Epithelial cell of prostate (primary cell): ENCODE measurements at places on chromosomes 3 and 15.

DNA sequence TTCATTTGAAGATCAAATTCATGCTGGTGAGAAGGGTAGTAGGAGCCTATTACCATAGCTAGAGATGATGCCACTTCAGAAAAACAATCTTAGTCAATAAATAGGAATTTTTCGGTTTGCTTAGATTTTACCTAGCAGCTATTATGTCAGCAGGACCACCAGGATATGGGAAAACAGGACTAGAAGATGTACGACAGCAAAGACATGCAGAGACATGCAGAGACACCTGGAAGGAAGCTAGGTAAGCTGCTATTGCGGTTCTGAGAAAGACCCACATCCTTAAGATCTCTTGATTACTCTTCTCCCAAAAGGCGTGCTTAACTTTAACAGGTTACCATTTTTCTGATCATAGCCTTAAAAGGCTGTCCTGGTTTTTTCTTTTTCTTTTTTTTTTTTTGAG, 64.8 kb upstream of the THSD4 start:
- peak; percentile 76 for DNase-seq

DNA sequence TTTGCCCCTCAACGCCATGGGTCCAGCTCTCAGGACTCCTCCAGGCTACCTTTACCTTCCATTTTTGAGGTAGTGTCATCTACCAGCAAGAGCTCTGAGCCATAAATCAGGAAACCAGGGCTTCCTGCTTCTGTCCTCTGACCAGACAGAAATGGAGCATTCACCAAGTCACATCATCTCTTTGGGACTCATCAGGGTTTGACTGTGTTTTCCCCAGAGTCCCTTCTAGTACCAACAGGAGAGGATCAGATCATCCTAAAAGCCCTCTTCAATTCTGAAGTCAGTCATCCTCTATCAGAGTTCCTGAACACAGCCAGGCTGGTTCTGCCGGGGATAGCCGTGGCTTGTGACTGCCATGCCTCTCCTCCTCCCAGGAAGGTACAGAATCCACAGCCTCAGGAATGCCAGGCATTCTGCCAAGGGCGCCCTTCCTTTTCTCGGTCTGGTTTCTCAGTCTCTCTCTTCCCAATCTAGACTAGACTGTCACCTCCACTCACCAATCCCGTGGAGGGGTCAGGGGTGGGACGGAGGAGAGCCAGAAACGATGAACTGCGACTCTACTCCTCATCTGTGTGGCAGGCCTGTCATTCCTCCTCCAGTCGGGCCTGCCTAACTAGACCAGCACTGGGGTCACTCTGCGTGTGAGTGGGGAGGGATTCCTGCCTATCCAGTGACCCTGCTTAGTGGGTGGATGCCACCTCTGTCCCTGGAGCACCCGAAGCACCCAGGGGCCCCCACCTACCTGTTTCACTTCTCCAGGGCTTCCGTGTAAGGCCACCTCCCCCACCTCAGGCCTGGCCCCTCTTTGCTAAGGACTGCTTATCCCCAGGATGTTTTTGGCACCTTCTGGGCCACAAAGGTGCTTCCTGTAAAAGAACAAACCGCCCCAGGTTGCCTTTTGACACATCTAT, 30.9 kb downstream of the CCNL1 start:
- no peak for DNase-seq

- no peak for DNase-seq
Observed at GRCh38 chr3:13475871-13476590, 4.1 kb upstream of the HDAC11 start.

GRCh38 chr15:100902436-100903167, 16.6 kb upstream of the LRRK1 start:
- peak; percentile 69 for DNase-seq

- no peak for DNase-seq
Observed at GRCh38 chr15:83747050-83747717, 93.3 kb downstream of the ADAMTSL3 start.

- DNase-seq = no peak
Observed at GRCh38 chr3:133881492-133881891, 14.2 kb downstream of the RAB6B start.

DNA sequence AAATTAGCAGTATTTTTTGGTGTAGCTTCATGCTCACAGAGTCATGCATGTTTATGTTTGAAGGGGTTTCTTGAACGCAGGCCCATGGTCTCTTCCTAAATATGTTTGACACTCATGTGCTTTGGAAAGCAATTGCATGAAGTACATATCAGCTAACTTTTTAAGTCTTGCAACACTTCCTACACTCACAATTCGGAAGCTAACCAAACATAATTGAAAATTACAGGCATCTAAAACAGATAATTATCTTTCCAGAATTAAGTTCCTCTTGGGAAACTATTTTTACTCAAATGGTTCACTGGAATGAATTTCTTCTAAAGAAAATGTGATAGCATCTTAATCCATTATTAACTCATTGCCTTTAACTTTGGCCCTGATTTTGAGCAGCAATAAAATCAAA, 438.9 kb downstream of the RAP2B start:
- DNase-seq = no peak

GRCh38 chr3:116140100-116140689, 305.1 kb downstream of the LSAMP start:
- no peak for DNase-seq

GRCh38 chr15:88649286-88649733, 10.5 kb downstream of the ISG20 start:
- DNase-seq = no peak

GRCh38 chr3:186360779-186361178, 1.3 kb downstream of the DGKG start:
- no peak for DNase-seq

DNA sequence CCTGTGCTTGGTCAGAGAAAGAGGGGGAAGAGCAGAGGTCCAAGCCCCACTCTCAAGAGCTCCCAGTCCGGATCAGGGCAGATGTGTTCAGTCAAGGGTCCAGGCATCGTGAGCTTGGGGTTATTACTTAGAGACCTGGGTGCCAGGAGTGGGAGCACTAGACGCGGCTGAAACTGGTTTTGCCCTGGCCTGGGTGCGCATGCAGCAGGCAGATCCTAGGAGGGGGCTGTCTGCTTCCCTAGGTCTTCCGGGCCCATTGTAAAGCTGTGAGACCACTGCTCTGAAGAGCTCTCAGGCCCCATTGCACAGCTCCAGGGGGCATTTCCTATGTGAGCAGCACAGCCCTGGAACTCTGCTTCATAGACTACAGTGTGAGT, 204.9 kb upstream of the LINGO1 start:
- no peak for DNase-seq

DNA sequence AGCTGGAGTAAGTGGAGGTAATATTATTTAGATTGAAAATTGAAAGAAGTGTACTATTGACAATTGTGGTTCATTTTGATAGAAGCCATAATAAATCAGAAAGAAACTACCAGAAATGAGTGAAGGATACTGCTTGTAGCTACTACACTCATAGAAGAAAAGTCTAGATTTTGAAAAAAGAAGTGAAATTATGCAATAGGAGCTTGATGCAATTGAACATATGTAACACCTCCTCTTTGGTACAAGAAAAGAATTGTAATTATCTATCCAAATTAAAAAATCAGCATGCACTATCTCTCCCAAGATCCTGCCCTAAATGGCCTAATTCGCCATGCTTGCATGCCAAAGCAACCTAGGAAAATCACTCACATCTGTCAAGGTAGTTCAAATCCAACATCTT, 51.1 kb upstream of the CD200R1L start:
- DNase-seq = no peak

DNA sequence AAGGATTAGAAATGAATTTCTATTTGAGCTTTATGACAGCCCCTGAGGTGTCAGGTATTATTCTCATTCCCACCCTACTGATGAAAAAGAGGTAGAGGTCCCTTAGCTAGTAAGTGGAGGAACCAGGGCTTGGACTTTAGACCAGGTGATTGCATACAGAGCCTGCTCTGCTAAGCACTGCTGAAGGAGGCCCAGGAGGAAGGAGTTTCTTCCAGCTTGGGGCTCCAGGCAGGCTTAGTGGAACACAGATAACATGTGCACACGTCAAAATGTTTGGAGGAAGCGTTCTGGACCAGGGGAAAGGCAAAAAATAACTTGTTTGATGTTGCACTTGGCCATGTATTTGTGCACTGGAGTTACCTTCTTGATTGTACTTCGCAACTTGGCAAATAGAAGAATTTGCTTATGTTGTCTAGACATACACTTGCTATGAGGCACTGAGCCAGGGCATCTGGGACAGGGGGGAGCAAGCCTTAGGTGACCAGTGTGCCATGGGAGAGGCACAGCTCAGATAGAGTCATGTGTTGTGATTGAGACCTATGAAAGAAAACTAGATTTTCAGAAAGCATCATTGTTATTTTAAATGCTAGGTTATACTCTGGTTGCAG, 22.4 kb downstream of the IFT122 start:
- DNase-seq = no peak

GRCh38 chr3:195522254-195523023, 20.7 kb downstream of the PPP1R2 start:
- no peak for DNase-seq

- DNase-seq = no peak
Observed at GRCh38 chr3:156685752-156686151, 11.4 kb downstream of the TIPARP start.

GRCh38 chr15:69704229-69704628, 251.6 kb downstream of the RPLP1 start:
- DNase-seq = peak; percentile 2

DNA sequence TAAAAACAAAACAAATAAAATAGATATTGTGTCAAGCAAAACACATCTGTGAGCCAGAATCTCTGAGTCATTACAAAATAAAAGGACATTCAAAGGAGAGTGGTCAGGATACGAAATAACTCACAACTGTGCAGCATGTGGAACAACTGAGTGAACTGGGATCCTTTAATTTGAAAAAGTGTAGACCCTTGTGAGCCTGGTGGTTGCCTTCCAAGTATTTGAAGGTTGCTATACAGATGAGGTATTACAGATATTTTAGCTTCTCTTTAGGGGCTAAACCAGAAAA, 26.7 kb downstream of the KCNMB2 start:
- DNase-seq = no peak

- no peak for DNase-seq
Observed at GRCh38 chr3:72032441-72033135, 247.6 kb upstream of the PROK2 start.
